ENCODE measurements at places on chromosomes 2 and 18. TPM values are rescaled to one million over a fixed set of nuclear protein-coding genes. Genes with fewer than 3 reads are reported as not detected.

The LANCL1 gene
- 34.0 TPM for total RNA-seq

The WNT10A gene
- total RNA-seq = 27.9 TPM

The MROH2A gene
- not detected for total RNA-seq

The OBSL1 gene
- total RNA-seq = 1.4 TPM

The CHN1 gene
- total RNA-seq = 2.9 TPM

The MAP3K19 gene
- total RNA-seq = not detected

The CNGA3 gene
- total RNA-seq = not detected

The TMEM247 gene
- total RNA-seq = not detected

The ATP6V1B1 gene
- not detected for total RNA-seq

DNA sequence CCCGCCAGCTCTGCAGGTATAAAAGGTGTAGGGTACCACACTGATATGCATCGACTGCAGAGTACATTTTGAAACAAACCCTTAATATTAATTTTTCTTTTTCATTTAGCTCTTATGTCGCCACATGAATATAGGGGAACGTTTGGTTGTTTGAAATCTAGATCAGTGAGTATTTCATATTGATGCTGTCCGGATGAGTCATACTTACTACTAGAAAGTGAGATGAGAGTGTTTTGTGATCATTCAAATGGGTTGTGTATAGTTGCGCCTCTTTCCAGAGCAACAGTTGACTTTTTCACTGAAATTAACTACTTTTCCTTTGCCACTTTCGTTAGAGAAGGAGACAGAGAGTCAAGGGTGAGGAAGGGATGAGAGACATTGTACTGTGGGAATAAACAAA is 24.6 kb downstream of the NPAS2 start:
- no peaks in the 10 kb centered on the region for H3K27me3 ChIP-seq
- H3K27ac ChIP-seq = no peak overlapping the region
- no peak for DNase-seq
- peaks cover 6% of the 10 kb centered on the region for H3K36me3 ChIP-seq

- no peak overlapping the region for H3K4me3 ChIP-seq
- no peak for DNase-seq
Measured at GRCh38 chr18:40832362-40832761, 1122.7 kb upstream of the PIK3C3 start.

GRCh38 chr2:66966631-66967030 is 430.5 kb upstream of the ETAA1 start:
- H3K4me3 ChIP-seq = no peak overlapping the region
- no peaks in the 10 kb centered on the region for H3K36me3 ChIP-seq
- DNase-seq = no peak
- H3K27me3 ChIP-seq = no peaks in the 10 kb centered on the region

DNA sequence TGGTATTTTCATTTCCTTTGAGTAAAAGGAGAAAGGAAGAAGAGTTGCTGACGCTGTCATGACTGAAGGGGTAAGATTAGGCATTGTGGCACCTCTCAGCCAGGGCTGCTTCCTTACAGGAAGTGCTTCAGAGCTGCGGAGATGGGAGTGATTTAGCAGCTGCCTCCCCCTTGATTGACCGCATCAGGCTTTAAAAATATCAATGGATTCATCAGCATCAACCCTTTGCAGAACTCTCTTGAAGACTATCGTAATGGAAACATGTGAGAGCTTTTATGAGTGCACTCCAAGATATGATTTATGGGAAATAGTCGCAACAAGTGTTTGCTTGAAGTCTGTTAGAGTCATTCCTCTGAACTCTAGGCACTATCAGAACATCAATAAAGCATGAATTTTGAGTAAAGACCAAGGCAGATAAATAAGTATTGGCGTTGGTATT is 141.1 kb downstream of the CSRNP3 start:
- DNase-seq = no peak
- H3K36me3 ChIP-seq = no peaks in the 10 kb centered on the region
- no peaks in the 10 kb centered on the region for H3K27me3 ChIP-seq
- no peak overlapping the region for H3K4me3 ChIP-seq
- peaks cover 7% of the 10 kb centered on the region for H3K4me1 ChIP-seq

DNA sequence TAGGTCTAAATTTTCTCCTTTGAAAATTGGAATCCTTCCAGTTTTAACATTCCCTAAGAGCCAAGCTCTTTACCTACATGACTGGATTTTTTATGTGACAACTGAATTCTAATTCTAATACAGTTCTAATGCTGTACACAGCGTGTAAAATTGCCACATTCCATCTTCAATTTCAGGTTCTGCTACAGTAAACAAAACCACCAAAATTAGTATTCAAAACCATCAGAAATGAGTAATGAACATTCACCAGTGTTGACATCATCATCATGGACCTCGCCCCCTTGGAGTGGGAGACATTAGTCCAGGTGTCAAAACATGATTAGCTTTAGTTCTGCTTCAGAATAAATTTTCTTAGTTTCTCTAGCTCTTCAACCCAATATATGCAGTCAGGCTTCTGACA is 133.6 kb downstream of the MBD2 start:
- no peaks in the 10 kb centered on the region for H3K36me3 ChIP-seq
- H3K27ac ChIP-seq = no peak overlapping the region
- H3K4me1 ChIP-seq = peaks cover 16% of the 10 kb centered on the region

- H3K4me1 ChIP-seq = no peaks in the 10 kb centered on the region
- DNase-seq = no peak
- H3K4me3 ChIP-seq = no peak overlapping the region
- H3K27me3 ChIP-seq = no peaks in the 10 kb centered on the region
Measured at GRCh38 chr18:79927607-79928562, 23.6 kb downstream of the SLC66A2 start.

GRCh38 chr18:58927659-58928058 is 63.0 kb downstream of the ZNF532 start:
- no peak overlapping the region for H3K4me3 ChIP-seq
- no peaks in the 10 kb centered on the region for H3K4me1 ChIP-seq
- no peaks in the 10 kb centered on the region for H3K36me3 ChIP-seq
- no peak overlapping the region for H3K27ac ChIP-seq

All from activated CD8-positive, alpha-beta T cell treated with anti-CD3 and anti-CD28 coated beads for 36 hours (primary cell).